ENCODE measurements at places on chromosomes 11 and 22.

GRCh38 chr22:27032091-27032761 lies 374.8 kb downstream of the MIAT start:
- DNase-seq, result no peak

GRCh38 chr11:2807025-2807681 lies 78.4 kb downstream of the CDKN1C start:
- DNase-seq, result no peak

- no peak for DNase-seq
These were observed 372.0 kb upstream of the LUZP2 start for GRCh38 chr11:24124876-24125275.

DNA sequence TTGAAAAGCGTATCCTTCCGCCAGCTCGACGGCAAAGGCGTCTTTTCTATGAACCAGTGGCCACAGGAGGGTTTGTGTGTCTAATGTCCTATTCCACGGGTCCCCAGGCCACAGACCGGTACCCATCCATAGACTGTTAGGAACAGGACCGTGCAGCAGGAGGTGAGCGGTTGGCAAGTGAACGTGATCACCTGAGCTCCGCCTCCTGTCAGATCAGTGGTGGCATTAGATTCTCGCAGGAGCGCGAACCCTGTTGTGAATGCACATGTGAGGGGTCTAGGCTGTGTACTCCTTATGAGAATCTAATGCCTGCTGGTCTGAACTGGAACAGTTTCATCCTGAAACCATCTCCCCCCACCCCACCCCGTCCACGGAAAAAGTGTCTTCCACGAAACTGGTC lies 62.7 kb upstream of the KCNQ1OT1 start:
- no peak for DNase-seq

DNA sequence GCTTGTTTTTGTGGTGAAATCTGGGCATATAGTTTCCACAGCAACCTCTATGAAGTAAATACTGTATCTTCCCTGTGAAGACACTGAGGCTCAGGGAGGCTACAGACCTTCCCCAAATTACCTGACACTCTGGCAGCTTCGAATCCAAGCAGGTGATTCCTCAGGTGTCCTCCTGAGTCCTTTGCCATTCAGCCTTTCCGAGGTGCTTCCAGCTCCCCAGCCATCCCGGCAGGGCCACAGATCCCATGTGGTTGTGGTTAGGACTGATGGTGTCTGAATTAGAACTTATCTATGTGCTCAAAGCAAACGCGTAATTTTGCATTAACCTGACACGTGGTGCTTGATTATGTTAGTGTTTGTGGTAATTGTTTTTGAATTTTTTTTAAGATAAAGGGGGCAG lies 785.6 kb downstream of the BRD1 start:
- no peak for DNase-seq

GRCh38 chr11:66818231-66818955 lies 24.8 kb upstream of the RCE1 start:
- DNase-seq, result no peak

DNA sequence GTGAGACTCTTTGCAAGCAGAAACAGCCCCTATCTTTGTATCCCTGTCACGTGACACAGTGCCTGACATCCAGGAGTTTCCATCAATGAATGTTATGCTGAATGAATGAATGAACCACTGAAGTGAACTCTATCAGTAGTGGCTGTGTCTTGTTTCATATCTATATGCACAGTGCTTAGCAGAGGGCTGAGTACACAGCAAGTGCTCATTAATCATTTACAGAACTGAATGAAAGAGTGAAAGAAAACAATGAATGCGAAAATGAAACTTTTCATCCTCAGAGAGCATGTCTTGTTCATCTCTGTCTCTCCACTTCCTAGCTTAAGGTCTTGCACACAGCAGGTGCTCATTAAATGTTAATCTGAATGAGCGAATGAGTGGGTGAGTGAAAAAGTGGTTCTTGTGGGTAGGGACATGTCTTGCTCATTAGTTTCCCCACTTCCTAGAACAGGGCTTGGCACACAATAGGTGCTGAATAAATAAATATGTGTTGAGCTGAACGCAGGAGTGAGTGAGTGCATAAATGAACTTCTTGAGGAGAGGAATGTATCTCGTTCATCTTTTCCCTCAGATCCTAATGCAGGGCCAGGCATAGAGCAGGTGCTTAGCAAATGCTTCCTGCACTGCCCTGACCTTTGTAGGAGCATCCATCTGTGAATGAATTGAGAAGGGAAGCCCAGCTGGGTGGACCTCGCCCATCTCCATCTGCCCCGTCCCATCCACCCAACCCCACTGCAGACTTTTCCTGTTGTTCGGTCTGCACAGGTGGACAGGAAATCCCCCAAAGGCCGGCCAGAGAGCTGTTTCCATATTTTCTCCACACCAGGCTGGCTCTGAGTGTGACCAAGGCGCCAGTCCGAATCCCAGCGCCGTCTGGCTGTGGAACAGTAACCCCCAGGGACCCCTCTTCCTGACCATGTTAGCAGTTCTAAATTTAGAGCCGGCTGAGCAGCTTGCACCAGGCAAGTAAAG lies 113.4 kb upstream of the CRYBB3 start:
- DNase-seq, result no peak

DNA sequence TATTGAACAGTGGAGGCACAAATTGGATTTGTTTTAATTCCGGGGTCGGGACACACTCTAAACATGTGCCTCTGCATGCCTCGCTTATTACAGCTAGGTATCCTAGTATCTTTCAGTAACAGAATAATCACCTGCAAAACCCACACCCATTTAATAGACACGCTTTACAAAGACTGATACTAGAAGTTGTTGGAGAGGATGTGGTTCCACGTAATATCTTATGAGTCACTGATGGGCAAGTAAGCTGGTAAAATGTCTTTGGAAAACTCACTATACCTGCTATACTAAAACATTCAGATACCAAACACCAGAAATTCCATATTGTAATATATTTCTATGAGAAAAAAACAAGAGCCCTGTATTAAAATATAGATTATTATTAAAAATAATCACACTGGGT lies 84.0 kb downstream of the GGTLC2 start:
- no peak for DNase-seq

GRCh38 chr11:80816966-80817365 lies 1376.1 kb upstream of the TENM4 start:
- no peak for DNase-seq

DNA sequence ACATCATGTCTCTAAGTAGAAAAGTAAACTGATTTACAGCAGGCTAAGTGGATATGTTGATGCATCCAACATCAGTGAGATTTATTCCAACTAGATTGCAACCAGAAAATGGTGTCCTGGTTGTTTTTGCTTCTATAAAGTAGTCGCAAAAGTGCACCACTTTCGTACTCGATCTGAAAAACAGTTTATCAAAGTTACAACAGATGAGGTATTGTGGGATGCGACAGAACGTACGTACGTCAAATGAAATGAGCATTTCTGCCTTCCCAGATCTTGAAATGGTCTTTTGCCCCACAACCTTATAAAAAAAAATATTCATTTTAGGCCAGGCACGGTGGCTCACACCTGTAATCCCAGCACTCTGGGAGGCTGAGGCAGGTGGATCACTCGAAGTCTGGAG lies 13.7 kb downstream of the GRAP2 start:
- DNase-seq, result no peak

GRCh38 chr11:86192519-86193257 lies 51.9 kb upstream of the EED start:
- no peak for DNase-seq

GRCh38 chr22:46369716-46370583 lies 34.4 kb downstream of the TRMU start:
- DNase-seq, result no peak

DNA sequence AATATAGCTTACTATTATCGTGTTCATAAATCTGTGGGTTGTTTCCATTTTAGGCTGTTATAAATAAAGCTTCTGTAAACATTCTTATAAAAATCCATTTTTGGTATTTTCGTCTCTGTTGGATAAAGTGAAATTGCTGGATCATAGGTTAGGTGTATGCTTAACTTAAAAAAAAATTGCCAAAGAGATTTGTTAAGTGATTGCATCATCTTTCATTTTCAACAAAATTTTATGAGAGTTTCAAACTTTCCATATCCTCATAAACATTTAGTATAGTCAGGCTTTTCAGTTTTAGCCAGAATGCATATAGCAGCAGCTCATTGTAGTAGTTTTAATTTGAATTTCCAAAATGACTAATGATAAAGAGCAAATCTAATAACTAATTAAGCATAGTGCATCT lies 146.7 kb upstream of the CNTN5 start:
- no peak for DNase-seq

DNA sequence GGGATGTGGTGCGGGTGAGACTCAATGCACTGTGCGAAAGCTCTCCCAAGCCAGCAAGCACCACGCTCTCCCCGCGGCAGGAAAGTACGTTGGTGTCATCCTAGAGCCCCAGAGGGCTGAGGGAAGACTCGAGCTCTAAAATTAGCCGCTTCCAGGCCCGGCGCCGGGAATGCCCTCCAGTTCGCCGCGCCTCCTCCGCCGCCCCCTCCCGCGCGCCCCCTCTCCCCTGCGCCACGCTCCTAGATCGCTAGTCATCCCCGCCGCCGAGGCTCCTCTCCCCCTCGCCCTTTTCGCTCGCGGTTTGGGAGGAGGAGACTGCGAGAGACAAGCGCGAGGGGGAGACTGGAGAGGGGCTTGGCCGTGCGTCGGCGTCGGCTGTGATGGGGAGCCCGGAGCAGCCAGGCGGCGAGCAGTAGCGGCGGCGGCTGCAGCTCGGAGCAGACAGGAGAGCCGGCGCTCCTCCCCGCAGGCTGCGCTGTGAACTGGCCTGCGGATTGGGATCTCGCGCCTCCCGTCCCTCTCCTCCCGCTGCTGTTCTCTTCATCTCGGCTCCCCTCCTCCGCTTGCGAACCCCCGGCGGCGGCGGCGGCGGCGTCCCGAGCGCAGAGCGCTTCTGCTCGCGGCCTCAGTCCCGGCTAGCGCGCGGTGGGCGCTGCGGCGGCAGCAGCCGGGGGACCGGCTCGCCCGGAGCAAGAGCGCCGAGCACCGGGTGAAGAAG lies at the start of gene FAT3:
FAT3 (plus strand) TSS at position 412 of the 718 bp plus-strand sequence. CDS start 127,295 bp downstream, outside the sequence.
- no peak for DNase-seq

DNA sequence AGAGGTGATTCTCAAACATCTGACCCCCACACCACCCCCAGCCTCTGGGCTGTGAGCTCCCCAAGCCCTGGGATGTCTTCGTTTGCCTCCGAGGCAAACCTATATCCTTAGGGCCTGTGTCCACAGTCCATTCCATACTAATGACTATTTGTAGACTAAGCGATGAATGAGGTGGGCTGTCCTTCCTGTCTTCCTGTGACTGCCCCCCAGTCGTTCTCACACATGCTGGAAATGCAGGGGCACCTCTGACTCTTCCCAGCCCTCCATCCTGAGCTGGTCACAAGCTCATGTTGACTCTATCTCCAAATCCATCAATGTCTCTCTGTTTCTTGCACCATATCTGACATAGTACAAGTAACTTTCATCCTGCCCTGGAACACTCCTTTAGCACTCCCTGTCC lies 4.8 kb downstream of the ATG16L2 start:
- DNase-seq, result no peak

DNA sequence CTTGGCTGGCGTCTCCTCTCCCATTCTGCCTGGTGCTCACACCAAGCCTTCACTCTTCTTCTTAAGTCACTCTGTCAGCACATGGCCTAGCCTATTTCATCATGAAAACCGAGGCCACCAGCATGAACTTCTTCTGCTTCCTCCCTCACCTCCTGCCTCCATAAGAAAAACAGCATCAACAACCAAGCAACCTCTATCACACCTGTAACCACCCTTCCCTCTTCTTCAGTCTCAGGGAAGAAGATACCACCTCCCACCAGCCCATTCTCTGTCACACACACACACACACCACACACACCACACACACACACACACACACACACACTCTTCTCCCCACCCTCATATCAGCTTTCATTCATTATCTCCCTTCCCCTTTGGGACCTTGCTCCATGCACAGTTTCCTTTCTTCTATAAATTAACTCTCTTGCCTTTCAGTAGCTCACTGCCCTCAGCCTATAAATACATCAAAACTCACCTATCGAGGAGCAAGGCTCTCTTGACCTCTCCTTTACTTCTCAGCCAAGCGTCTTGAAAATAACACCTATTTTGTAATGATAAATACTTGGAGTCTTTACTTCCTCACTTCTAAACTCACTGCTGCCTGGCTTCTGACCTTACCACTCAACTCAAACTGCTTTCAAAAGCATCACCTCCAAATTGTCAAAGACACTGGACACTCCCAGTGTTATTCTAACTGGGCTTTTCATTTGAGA lies 36.6 kb downstream of the SC5D start:
- DNase-seq, result no peak

DNA sequence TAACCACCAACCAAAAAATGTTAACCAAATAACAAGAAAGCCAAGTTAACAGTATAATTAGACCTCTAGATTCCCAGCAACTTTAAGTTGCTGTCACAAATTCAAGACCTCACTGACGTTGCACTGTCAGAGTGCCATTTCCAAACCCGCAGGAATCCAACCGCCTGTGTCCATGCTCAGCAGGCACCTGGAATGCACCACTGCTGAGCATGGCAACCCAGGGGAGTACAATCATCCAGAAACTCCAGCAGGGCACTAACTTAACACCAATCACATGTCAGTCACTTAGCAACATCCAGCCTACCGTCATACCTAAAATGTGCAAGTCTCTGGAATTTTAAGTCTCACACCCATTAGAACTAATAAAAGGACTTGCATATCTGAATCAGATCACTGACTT lies 48.8 kb downstream of the SMCO4 start:
- DNase-seq, result no peak

GRCh38 chr22:50581031-50581949 lies 1.4 kb downstream of the CHKB start:
- no peak for DNase-seq

- DNase-seq, result no peak
These were observed 12.9 kb downstream of the OR51L1 start for GRCh38 chr11:5007561-5007960.

- DNase-seq, result no peak
These were observed 19.4 kb downstream of the TMPRSS13 start for GRCh38 chr11:117909611-117910382.

DNA sequence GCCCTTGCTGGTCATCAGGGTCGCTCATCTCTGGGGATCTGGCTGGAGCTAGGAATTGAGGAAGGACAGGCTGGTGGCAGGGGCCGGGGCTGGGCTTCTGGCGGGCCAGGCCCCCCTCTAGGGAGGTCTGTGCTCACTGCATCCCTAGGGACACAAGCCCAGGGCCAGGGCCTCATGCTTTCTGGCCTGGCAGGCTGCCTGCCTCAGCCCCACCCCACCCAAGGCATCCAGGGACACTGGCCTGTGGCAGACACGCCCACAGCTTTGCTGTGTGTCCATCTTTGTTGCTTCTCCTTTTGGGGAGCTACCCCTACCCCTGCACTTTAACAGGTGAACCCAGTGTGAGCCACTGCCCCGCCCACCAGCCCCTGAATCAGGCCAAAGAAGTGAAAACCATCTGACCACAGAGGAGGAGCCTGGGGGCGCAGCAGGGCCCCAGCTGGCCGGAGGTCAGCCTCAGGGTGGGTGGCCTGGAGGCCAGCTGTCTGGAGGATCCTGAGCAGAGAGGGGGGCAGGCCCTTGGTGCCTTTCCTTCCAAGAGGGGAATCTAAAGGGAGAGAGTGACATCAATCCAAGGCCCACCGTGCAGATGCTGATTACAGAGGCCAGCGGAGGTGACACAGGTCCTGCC lies 26.8 kb upstream of the CELSR1 start:
- DNase-seq, result no peak

- DNase-seq, result no peak
These were observed 640.2 kb upstream of the LUZP2 start for GRCh38 chr11:23856654-23857053.

Data from KG1 (cell line).